ENCODE measurements at places on chromosomes 3 and 15.

DNA sequence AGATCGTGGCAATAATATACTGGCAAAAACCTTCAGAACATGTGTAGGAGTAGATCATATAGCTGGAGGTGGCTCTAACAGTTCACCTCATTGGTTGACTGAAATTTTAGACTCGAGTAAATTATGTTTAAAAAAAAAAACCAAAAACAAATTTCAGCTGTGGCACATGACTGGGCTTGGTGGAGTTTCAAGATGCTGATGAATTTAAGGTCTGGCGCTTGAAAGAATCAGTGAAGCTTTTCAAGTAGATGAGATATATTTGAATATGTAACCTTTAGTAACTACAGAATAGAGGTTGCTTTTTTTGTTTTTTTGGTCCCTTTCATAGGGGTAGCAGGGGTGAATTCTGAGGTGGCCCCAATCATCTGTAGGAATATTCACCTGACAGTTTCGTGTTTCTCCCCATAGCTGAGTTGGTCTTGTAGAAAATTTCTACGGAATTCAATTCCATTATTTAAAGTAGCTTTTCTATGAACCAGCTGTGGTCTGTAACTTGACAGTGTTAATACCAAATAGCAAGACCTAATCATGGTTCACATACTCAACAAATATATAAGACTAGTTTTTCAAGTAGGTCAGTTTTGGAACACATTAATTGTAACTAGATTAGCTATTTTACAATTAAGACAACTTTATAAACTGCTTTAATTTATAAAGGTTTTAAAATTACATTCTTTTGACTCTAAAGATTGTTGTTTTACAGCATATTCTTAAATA lies 65.6 kb downstream of the MAP4 start:
- DNase-seq = no peak

DNA sequence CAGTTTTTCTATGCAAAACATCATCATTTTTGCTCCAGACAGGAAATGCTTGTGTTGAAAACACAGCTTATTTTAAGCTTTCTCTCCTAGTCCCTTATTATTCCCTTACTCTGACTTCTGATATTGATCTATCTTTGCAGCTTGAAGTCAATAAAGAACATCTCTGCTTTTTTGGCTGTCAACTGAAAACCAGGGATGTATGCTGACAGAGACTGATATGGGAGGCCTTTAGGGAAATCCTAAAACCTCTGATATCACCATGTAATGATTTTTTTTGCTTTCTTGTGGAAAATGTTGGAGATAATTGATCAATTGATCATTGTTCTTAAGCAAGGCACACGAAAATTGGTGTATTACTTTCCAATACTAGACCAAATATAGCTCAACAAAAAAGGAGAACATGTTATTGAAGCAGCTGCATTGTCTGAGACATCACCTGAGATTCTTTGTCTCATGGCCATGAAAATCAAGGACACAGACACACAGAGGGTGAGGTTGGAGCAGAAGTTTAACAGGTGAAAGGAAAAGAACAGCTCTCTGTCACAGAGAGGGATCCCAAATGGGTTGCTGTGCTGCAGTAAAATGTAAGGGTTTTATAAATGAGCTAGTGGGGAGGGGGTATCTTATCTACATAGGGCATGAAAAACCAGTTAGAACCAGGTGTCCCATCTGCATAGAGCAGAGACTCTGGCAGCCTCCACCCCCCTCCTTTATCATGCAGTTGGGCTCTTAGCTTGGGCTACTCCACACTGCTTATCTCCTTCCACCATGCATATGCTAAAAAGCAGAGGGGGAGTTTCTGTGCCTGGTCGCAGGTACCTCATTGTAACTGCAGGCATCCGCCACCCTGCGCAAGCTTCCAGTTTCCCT lies 17.0 kb upstream of the SENP7 start:
- no peak for DNase-seq

GRCh38 chr3:188165596-188165995 lies 11.6 kb downstream of the LPP start:
- DNase-seq = no peak

DNA sequence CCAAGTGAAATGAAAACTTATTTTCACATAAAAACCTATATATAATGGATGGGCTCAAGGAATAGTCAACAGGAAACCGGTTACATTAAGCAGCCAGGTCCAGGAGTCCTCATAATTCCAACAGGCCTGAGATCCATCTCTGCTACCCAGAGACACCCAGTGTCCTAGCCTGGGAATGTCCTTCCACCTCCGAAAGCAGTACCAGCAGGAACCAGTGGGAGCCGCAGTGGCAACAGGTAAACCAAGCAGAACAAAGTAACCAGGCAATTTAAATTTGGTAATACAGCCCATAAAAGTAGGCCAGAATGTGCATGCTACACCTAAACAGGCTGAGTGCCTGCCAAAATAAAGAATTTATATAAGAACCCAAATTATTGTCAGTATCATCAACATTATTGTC lies 195.6 kb downstream of the ZBBX start:
- no peak for DNase-seq

DNA sequence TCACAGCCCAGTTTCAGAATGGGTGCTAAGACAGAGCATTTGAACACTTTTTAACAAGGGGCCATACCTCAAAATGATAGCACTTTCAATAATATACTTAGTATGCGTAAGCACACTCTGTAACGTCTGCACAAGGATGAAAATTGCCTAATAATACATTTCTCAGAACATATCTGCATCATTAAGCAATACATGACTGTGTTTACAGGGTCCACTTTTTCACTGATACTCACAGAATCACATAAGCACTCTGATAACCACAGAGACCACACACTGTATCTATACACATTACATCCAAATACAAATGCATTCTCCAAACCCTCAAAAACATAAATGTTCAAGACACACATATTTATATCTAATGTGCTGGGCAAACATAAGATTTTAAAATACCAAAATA lies 79.8 kb downstream of the NR1I2 start:
- DNase-seq = no peak

- no peak for DNase-seq
Observed at GRCh38 chr15:82130248-82130647, 84.4 kb upstream of the MEX3B start.

- no peak for DNase-seq
Observed at GRCh38 chr3:172625404-172625803, 85.5 kb downstream of the NCEH1 start.

DNA sequence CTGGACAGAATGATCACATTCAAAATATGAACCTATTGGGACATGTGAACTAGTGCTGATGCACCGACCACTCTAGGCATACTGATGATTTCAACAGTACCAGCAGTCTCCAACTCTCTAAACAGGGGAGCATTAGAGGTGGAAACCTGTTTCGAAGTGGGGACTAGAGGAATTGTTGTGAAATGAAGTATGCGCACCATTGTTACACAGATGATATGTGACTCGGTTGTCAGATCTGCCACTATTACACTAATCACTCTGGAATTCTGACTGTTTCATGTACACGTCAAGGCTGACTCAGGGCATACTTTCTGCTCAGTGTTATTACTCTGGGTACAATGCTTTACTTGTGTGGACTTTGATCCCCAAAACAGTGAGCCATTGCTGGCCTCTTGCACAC lies 198.2 kb upstream of the UBE2E2 start:
- no peak for DNase-seq

DNA sequence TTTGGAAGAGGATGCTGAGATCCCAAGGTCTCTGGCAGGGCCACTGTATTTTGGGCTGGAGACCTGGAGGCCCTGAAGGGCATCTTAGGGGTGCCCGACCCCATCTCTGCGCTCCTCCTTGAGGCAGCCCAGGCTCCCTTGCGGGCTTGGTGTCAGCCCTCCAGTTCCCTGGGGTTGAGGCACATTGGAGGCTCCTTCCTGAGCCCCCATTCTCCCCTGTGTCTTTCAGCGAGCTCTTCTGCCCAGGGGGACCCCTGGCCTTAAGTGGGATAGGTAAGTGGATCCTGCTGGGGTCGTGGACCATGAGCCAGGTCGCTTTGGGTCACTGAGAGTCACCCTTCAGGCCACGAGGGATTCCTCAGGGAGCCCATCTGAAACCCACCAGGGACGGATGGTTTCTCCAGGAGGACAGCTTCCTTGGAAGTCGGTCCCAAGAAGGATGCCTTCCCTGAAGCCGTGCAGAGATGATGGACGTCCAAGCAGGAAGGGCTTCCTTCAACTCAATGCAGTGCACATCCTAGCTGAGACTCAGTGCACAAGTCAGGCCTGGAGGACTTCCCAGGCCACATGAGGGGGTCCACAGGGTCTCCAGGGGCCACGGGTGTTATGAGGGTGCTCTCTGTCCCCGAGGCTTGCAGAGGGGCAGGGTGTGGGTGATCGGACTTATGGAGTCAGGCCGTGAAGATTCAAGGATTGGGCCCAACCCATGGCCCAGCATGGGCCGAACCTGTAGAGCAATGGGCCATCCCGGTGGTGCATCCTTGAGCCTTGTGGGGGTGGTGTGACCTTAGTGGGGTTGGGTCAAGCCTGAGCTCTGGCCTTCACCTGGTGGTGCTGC lies 224.3 kb downstream of the SNRPN start:
- DNase-seq = no peak

GRCh38 chr3:129855170-129855831 lies 38.2 kb downstream of the TMCC1 start:
- DNase-seq = no peak

- no peak for DNase-seq
Observed at GRCh38 chr3:167705840-167706239, 28.9 kb downstream of the PDCD10 start.

GRCh38 chr3:40187945-40188344 lies 121.6 kb upstream of the EIF1B start:
- no peak for DNase-seq

DNA sequence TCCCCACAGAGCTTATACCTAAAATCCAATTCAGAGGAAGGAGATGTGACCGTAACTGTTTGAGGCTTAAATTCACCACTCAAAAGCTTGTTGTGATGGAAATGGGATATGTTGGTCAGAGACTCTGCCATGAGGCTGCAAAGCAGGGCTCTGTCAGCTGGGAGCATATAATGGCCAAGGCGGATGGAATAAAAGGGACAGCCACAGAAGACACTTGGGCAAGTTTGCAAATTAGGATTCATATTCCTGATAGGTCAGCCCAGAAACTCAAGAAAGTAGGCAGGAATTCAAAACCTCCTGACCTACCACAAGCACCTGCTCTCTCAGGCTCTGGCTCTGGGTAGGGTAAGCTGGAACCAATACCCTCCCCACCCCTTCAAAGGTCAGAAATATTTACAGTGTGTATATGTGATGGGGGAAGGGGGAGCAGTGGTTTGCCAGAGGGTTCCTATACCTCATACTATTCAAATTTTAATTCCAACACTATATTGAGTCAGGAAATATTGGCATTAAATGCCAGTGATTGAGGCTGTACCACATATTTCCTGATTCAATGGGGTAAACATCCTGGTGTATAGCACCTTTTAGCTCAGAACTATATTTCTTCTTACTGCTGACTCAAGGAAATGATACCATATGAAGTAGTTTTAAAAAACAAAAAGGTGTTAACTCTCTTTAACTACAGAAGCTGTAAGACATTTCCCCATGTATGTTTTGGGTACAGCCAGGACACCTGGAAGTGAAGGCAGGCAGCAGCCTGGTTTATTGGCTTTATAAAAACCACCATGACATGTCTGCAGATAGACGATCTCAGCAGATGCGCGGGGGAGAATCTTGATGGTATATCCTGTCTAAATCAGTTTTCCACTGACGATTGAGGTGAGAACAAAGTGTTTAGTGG lies 19.2 kb downstream of the FYCO1 start:
- no peak for DNase-seq

- no peak for DNase-seq
Observed at GRCh38 chr3:9701006-9701405, 2.6 kb upstream of the CPNE9 start.

GRCh38 chr3:179732661-179733348 lies 80.0 kb downstream of the USP13 start:
- DNase-seq = no peak

DNA sequence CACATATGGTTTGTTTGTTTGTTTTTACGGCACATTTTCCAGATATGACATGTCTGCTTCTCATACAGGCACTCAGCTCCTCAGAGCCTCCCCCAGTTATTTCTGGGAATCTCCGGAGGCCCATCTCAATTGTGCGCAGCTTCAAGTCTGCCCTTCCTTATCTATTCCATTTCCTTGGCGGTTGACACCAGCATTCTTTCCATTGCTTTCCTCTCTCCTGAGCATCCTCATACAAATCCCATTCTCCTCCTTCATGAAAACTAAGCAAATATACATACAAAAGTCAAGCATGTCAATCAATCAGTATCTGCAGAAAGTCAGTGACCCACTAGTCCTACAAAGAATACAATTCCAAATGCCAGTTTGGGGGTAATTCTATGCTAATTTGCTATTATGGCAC lies 166.7 kb downstream of the SQOR start:
- no peak for DNase-seq

DNA sequence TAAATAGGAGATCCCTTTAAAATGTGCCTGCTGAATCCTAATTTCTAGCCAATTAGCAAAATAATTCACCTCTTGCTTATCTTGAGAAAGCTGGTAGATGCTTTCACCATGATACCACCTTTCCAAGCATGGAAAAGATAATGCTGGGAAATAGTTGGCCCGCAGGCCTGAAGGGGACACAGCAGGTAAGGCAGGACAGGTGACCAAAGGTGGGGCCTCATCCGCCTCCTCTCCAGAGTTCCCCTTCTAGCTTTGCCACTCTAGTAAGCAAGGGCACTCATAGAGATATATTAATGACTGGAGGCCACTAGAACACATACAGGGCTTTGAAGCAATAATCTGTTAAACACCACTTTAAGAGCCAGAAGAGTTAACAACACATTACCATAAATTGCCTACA lies 45.5 kb downstream of the SATB1 start:
- DNase-seq = no peak
